NCI-H69 (cell line): ENCODE measurements at places on chromosomes 2 and 18.
A peak's percentile ranks its signal among the peaks of the same experiment; 100 is the strongest.

- peak; percentile 64 for DNase-seq
Observed at GRCh38 chr2:235674146-235674545, 180.3 kb downstream of the AGAP1 start.

GRCh38 chr2:228927028-228928010 lies 343.8 kb downstream of the PID1 start:
- no peak for DNase-seq

GRCh38 chr2:239852272-239852671 lies 172.9 kb downstream of the NDUFA10 start:
- DNase-seq, result no peak

DNA sequence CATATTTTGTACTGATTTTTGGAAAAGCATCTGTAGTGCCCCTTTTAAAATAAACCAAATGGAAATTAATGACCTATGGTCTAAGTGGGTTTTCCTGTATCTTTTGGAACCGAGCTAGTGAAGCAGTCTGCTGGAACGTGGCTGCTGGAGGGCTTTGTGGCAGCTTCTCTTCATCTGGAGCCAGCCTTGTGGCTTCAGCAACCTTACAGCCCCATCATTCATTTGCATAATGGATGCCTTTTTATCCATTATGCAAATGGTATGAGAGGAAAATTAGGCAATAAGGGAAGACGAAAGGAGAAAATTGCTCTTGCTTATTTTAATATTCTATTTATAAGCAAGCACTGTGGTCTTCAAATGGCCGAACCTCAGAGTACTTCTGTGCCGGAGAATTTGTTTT lies 421.0 kb downstream of the PARD3B start:
- DNase-seq, result no peak

DNA sequence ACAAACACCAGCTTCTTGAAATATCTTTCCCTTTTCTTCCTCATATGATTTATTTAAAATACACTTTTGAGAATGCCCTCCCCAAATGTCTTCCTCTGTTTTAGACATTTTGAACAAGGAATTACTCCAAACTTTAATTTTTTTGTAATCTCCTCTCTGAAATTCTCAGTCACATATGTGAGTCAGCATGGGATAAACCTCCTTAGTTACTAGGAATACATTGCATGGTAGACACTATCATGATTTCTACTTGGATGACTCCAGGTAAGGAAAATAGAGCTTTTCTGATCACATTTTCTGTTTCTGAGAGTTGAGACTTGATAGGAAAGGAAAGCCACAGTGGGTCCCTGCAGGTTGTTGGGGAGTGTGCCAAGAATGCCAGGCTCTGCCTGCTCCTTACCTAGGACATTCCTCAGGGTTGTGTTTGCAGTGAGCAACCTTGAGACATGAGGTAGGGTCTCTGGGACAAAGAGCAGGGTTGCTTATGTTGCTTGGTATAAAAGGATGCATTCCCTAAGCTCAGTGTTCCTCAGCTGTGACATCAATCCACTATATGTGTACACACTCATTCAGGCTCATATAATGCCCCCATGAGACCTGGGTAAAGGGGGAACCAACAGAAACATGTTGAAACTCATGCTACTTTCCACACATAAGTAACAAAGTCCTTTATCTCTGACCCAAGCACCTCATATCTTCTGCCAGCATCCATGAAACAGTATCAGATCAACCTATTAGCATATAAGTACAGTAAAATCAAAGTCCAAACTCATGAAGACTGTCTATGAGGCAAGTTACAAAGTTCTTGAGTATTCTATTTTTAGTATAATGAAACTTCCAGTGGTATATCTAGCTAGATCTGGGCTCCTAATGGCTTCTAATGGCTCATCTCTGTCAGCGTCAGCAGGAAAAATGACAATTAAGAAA lies 112.8 kb upstream of the SCN1A start:
- DNase-seq, result no peak

- DNase-seq, result no peak
Observed at GRCh38 chr2:41871080-41871479, 176.7 kb upstream of the PKDCC start.

DNA sequence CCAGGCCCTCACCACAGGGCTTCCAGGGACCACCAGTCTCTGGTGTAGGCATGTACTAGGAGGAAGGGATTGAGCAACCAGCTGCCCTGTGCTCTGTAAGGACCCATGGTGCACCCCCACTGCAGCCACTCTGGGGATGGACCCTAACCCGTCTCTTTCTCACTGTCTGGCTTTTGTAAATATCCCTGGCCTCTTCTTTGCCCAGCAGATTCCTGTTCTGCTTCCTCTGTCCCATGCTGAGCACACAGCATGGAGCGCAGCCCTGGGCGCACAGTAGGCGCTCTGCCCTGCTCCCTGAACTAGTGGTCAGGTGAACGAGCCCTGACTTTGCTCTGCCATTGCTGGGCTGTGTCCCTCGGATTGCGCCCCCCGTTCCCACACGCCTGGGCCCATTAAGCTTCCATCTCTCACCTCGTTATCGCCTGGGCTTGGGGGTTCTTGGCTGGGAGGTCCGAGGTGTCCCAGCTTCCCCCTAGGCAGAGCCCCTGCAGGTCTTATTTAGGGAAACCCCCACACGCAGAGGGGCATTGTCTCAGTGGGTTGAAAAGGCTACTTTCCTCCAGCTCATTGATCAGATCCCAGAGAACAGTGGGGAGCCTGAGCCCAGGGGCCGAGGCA lies 162.1 kb downstream of the MYCN start:
- DNase-seq, result no peak

DNA sequence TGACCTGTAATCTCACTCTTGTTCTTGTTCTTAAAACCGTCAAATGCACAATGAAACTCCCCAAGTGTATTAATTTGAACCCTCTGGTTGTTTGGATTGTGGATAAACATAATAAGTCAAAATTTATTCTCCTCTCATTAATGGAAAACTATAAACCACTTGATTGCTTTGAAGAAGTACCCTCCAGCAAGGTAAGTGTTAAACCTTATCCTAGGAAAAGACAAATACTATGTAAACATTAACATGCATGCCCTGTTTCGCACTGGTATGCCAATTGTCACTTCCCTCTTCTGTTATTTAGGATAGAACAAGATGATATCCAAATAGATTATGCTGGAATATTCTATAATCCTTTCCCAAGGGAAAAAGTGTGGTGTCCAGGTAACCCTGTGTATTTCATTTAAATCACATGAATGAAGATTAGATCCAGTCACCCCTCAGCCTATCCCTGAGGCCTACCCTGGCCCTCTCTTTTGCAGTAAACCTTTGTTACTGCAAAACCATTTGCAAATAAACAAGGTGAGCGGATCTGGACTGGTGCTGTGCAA lies 1.3 kb downstream of the ADI1 start:
- no peak for DNase-seq

- peak; percentile 7 for DNase-seq
Observed at GRCh38 chr2:74301262-74301661, 42.0 kb downstream of the SLC4A5 start.

DNA sequence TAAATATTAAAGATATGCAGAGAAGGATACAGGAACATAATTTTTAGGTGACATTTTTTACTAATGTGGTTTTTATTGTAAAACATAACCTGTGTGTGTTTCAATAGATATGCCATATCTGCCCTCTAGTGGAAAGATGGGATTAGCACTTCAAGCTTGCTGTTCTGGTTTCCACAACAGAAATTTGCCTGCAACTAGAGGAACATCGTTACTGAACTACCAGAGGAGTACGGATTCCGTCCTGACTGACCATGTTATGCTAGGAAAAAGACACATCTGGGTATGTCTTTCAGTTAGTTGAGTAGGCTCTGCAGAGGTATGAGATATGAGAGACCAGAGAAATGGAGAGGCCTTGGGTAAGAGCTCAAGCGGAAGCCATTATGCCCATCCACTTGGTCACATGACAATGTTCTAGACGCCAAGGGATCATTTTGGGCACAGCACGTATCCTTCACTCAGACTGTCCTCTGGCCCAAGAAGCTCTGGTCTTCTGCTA lies 104.9 kb downstream of the MBD2 start:
- DNase-seq, result peak; percentile 89

DNA sequence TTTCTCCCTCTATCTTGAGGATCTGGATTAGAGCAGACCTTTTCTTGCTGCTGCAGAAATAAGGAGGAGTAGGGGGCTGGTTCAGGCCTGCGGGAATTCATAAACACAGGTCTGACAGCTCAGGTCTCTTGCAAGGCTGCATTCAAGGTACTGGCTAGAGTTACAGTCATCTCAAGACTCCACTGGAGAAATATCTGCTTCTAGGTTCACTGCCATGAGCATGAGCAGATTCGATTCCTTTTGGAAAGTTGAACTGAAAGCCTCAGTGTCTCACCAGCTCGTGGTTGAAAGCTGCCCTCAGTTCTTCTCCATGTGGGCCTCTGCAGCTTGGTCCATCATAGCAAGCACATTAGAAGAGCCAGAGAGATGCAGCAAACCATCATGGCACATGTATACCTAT lies 124.4 kb upstream of the SETBP1 start:
- DNase-seq, result no peak

DNA sequence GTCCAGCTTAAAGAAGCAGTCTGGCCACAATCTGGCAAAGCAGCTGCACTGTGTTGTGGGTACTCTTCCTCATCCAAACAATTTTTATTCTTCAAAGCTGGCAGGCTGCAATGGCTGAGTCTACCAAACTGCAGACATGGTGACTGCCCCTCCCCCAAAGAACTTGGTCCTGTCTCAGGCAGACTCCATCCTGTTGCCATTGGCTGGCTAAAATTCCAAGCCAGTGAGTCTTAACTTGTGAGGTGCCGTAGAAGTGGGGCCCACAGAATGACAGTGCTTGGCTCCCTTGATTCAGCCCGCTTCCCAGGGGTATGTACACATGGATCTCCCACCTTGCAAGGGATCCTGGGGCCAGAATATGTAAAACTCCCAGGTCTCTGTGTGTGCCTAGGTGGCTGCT lies 14.5 kb upstream of the NXPH2 start:
- DNase-seq, result no peak

DNA sequence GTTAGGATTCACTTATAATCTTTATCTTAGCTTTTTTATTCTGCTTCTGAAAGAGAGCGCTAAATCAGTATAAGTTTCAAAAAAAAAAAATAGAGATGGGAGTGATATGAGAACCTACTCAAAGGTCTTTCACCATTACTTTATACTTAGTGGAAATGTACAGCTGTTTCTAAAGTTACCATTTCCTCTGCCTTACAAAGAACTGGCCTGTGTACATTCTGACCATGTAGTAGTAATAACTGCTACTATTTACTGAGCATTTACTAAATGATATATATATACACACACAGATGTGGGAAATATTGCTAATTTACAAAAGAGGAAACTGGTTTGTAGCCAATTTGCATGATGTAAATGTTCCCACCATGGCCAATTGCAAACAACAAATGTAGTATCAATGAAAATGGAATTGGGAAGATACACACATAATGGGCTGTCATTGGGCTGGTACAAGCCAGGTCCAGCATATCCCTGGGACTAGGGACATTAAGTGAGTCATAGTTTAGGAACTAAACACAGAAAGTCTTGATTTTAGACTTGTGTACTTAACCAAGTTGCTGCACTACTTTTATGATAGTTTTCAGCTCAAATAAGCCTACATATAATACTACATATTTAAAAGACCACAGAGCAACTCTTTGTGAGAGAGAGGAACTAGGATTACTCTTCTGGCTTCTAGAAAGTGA lies 67.1 kb downstream of the DYNC1I2 start:
- no peak for DNase-seq

GRCh38 chr18:61616111-61616610 lies 276.6 kb downstream of the RNF152 start:
- no peak for DNase-seq

DNA sequence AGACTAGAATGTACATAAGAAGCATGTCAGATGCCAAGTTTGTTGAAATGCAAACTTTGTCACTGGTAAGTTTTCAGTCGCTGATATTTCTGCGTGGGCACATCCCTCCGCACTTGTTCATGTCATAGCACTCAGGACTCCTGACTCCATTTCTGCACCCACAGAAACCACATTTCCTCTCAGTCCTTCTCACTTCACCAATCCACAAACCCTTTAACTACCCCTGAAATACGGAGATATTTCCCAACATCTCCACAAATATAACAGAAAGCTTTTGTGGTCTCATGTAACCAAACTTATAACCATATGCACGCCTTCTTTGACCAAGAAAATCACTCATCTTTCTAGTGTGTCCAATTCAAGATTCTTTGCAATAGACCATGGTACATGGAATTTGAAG lies 276.9 kb upstream of the ERBB4 start:
- DNase-seq, result peak; percentile 2

GRCh38 chr2:66813525-66813924 lies 378.6 kb downstream of the MEIS1 start:
- no peak for DNase-seq

GRCh38 chr18:51006061-51006818 lies 23.8 kb upstream of the SMAD4 start:
- DNase-seq, result peak; percentile 37

DNA sequence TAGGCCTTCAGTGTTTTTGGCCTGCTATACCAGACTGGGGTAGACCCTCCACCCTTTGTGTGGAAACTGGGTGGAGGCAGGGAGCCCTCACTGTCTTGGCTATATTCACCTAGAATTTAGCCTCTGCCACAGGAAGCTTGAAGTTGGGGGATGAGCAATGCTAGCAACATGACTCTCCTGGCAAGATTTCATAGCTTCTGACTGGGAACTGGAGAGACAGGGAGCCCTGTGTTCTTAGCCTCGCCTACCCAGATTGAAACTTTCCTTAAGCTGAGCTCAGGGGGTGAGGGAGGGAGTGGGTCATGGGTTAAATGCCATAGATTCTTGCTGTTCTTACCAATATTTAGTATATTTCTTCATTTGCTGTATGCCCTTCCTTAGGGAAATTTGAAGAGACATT lies 46.8 kb upstream of the FAM98A start:
- no peak for DNase-seq

GRCh38 chr18:37304012-37304680 lies 261.5 kb downstream of the CELF4 start:
- no peak for DNase-seq

GRCh38 chr2:76175295-76175694 lies 464.6 kb upstream of the GCFC2 start:
- DNase-seq, result no peak

GRCh38 chr2:73926493-73927327 lies at the start of gene DGUOK:
DGUOK (plus strand) TSS chr2:73926880; CDS start chr2:73926911, 31 bp downstream.
- DNase-seq, result peak; percentile 97

DNA sequence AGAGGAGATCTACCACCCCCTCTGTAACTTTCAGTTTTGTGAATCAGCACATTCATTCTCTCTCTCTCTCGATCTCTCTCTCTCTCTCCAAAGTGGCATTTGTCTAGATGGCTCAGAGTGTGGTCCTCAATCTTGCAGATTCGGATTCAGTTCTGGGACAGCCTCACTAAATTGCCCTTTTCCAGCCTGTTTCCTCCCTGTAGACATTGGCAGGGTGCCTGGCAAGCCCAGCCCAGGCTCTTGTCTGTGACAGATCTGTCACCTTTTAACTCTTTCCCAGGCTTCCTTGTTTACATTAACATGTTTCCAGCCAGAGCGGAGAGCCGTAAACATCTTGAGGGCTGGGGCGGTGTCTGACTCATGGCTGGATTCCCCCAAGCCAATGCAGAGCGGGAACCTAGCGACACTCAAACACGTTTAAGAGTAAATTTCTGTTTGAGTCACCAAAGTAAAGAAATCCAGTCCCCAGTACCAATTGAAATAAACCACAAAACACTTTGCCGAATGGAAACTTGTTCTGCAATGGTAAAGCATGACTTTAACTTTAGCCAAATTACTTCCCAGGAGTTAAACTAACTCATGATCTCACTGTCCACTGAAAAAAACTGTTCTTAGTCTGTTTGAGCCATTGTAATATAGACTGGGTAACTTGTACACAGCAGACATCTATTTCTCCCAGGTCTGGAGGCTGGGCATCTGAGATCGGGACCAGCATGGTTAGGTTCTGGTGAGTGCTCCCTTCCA lies 6.6 kb upstream of the CYP27C1 start:
- peak; percentile 46 for DNase-seq

- peak; percentile 12 for DNase-seq
Observed at GRCh38 chr2:46651363-46652099, 172.2 kb downstream of the TMEM247 start.

- DNase-seq, result peak; percentile 59
Observed at GRCh38 chr2:147223119-147223518, 621.7 kb upstream of the ACVR2A start.
